ENCODE measurements at places on chromosomes 2 and 18.

DNA sequence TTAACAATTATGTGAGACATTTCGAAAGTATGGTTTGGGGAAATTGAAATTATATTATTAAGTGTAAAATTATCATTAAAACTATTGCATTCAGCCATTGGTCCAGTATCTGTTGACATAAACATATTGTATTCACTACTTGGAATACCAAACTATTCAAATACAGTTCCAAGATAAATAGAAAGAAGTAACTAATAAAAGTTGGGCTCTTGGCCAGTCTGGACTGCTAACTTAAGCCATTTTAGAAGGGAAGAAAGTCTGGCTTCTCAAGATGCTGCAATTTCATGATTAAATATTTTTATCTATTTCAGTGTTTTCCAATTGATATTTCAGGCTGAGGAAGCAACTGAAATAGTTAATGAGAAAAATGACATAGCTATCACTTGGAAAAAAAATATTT is 109.8 kb upstream of the CHRNA1 start:
- DNase-seq, result no peak

- DNase-seq, result peak; percentile 48
These were observed 8.9 kb upstream of the TMEM185B start for GRCh38 chr2:120231974-120232635.

- DNase-seq, result no peak
These were observed 558.7 kb upstream of the LRRTM1 start for GRCh38 chr2:80863147-80863714.

- no peak for DNase-seq
These were observed 201.1 kb downstream of the MGAT5 start for GRCh38 chr2:134454931-134455330.

- no peak for DNase-seq
These were observed 108.8 kb upstream of the HAAO start for GRCh38 chr2:42901076-42901640.
